Upper lobe of right lung (tissue), 1 donor: ENCODE measurements at places on chromosomes 1 and 21. TPM values are rescaled to one million over a fixed set of nuclear protein-coding genes. Genes with fewer than 3 reads are reported as not detected.

The RUNX1 gene
- 86.9 TPM for total RNA-seq

The A3GALT2 gene
- total RNA-seq = not detected

GRCh38 chr1:98783821-98784220 lies 122.3 kb downstream of the SNX7 start:
- no peaks in the 10 kb centered on the region for H3K36me3 ChIP-seq
- no peaks in the 10 kb centered on the region for H3K27me3 ChIP-seq
- no peak overlapping the region for H3K4me3 ChIP-seq
- no peak overlapping the region for H3K27ac ChIP-seq

- no peaks in the 10 kb centered on the region for H3K27me3 ChIP-seq
- no peaks in the 10 kb centered on the region for H3K4me1 ChIP-seq
- no peak overlapping the region for H3K4me3 ChIP-seq
- H3K27ac ChIP-seq = peak overlapping the region; percentile 30
Measured at GRCh38 chr1:158285756-158286241, 3.9 kb upstream of the CD1C start.

- no peaks in the 10 kb centered on the region for H3K27me3 ChIP-seq
- H3K4me3 ChIP-seq = no peak overlapping the region
- DNase-seq = no peak
- peaks cover 5% of the 10 kb centered on the region for H3K36me3 ChIP-seq
- peaks cover 70% of the 10 kb centered on the region for H3K4me1 ChIP-seq
Measured at GRCh38 chr1:206693592-206693991, 8.9 kb downstream of the MAPKAPK2 start.

DNA sequence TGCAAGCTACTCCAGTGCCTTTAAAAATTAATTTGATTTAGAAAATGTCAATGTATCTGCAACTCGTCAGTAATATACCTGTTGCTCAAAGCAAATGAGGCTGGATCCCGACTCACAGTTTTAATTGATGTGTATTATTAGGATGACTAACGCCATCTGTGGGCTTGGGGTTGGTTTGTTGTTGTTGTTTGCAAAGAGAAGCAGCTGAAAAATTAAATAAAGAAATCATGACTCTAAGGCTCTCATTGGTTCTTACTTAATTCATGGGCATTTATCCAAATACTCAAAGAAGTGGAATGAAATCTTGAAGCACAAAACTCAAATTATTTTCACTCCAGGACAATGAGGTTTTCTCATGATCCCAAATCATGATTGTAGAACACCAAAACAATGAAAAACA lies 46.4 kb downstream of the SEC16B start:
- no peak for DNase-seq
- H3K4me3 ChIP-seq = no peak overlapping the region
- H3K27me3 ChIP-seq = no peaks in the 10 kb centered on the region

DNA sequence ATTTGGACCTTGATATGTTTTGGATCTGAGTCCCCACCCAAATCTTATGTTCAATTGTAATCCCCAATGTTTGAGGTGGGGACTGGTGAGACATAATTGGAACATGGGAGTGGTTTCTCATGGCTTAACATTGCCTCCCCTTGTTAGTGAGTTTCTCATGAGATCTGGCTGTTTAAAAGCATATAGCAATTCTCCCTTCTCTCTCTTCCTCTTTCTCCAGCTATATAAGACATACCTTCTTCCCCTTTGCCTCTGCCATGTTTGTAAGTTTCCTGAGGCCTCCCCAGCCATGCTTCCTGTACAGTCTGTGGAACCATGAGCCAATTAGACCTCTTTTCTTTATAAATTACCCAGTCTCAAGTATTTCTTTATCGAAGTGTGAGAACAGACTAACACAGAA lies 692.4 kb downstream of the KCNT2 start:
- no peak overlapping the region for H3K4me3 ChIP-seq
- H3K27ac ChIP-seq = no peak overlapping the region
- no peaks in the 10 kb centered on the region for H3K36me3 ChIP-seq
- H3K27me3 ChIP-seq = no peaks in the 10 kb centered on the region
- H3K4me1 ChIP-seq = no peaks in the 10 kb centered on the region

DNA sequence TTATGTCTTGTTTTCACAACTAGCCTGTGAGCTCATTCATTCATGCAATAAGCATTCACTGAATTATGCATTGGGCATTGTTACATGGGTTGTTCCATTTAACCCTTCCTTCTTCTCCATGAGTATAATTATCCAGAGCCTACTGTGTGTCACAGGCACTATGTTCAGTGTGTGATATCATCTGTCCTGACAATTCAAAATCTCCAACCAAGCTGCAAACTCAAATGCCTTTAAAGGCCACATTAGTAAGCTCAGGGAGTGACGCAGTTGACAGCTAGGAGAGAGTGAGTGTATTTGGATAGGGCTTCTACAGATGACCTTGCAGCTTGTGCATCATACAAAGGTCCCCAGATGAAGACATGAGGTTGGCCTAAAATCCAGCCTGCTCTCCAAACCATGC lies 289.5 kb downstream of the OMA1 start:
- H3K36me3 ChIP-seq = no peaks in the 10 kb centered on the region
- H3K4me3 ChIP-seq = no peak overlapping the region

- DNase-seq = peak; percentile 67
- H3K27me3 ChIP-seq = no peaks in the 10 kb centered on the region
- H3K4me1 ChIP-seq = peaks cover 8% of the 10 kb centered on the region
- peak overlapping the region; percentile 50 for H3K4me3 ChIP-seq
- H3K36me3 ChIP-seq = no peaks in the 10 kb centered on the region
Measured at GRCh38 chr21:16419188-16419921, 689.6 kb downstream of the USP25 start.

GRCh38 chr1:110554871-110555801 lies 36.2 kb upstream of the KCNA10 start:
- DNase-seq = peak; percentile 84
- H3K27me3 ChIP-seq = peaks cover 18% of the 10 kb centered on the region
- no peaks in the 10 kb centered on the region for H3K36me3 ChIP-seq
- H3K4me1 ChIP-seq = no peaks in the 10 kb centered on the region
- no peak overlapping the region for H3K27ac ChIP-seq

DNA sequence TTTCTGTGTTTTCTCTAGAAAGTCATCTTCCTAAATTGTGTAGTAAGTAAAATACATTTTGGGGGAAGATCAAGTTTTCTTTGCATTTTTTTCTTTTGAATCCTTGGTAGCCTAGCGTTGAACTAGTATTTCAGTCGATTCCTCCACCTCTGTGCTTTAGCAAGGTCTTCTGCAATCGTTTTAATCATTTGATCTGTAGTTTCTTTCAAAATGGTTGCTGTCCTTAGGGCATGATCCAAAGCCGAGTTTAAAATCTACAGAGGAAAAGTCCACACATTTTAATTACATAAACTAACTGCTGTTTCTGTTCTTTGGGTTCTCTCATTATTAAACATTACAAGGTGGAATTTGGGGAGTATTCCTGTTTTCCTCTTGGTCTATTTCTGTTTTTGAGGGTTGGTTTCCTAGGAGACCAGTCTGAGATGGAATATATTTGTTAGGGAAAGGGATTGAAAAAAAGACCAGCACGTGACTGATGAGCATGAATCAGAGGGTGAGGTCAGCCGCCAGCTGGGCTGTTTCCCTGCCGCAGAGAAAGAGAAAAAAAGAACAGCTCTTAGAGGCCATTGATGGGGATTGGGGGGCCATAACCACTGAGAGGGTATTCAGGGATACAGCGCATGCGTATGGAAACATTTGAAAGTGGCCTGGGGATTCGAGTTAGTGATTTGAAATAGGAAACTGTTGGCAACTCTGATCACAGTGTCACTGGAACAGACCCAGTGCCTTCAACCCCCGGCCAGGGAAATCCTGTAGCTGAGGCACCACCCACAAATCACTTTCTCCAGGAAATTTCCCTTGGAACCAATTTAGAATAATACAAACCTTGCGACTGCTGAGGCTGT lies 40.6 kb downstream of the AKNAD1 start:
- peaks cover 10% of the 10 kb centered on the region for H3K36me3 ChIP-seq
- no peak for DNase-seq
- peak overlapping the region; percentile 80 for H3K27ac ChIP-seq
- H3K4me1 ChIP-seq = no peaks in the 10 kb centered on the region
- no peaks in the 10 kb centered on the region for H3K27me3 ChIP-seq
